ENCODE measurements at places on chromosomes 3 and 15. TPM values are rescaled to one million over a fixed set of nuclear protein-coding genes. Genes with fewer than 3 reads are reported as not detected.

DNA sequence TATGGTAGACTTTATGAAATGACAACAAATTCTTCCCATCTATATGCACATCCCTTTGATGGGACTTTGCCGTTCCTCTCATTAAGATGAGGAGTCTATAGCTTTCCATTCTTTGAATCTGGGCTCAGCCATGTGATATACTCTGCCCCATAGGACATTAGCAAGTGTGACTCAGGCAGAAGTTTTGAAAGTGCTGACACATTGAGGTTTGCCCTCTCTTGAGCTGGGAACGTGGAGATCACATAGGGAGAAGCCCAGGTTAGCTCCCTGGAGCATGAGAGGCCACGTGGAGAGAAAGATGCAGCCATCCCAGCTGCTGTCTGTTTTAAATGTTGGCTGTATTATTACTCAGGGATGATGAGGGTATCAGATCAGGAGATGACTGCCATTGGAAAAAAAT lies 67.7 kb upstream of the OXTR start:
- no peak for DNase-seq

DNA sequence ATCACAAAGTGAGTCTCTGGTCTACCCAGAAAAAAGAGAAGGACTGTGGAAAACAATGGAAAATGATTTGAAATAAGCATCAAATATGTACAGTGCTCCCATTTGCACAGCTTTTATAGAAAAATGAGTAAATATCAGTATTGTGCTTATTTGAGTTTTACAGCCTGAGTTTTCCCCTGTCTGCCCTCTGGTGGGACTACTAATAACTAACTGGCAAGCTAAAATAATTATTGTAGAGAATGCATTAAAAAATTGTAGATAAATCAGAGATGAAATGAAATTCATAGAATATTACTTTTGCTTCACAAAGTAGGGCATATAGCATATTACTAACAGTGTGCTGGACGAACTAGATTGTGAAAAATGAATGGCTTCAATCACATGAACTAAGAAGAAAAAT lies 287.1 kb downstream of the NAALADL2 start:
- no peak for DNase-seq

- no peak for DNase-seq
Observed at GRCh38 chr3:127120851-127121647, 71.9 kb upstream of the PRR23E start.

GRCh38 chr15:90482124-90483011 lies 47.4 kb upstream of the CRTC3 start:
- peak; percentile 51 for DNase-seq

The OR4F6 gene
- total RNA-seq = not detected
